Neural crest cell (in vitro differentiated cells): ENCODE measurements at places on chromosomes 16 and 17. TPM values are rescaled to one million over a fixed set of nuclear protein-coding genes. Genes with fewer than 3 reads are reported as not detected.

- DNase-seq, result no peak
- H3K4me3 ChIP-seq, result peak overlapping the region; percentile 7
- no peaks in the 10 kb centered on the region for H3K27me3 ChIP-seq
Observed at GRCh38 chr17:66542129-66542966, 239.9 kb downstream of the PRKCA start.

- H3K4me1 ChIP-seq, result no peaks in the 10 kb centered on the region
- DNase-seq, result peak; percentile 70
- no peak overlapping the region for H3K27ac ChIP-seq
- no peak overlapping the region for H3K4me3 ChIP-seq
Observed at GRCh38 chr16:71367241-71367976, 8.9 kb downstream of the CALB2 start.

- no peaks in the 10 kb centered on the region for H3K36me3 ChIP-seq
- no peak for DNase-seq
- H3K27me3 ChIP-seq, result no peaks in the 10 kb centered on the region
- H3K4me1 ChIP-seq, result peaks cover 34% of the 10 kb centered on the region
- H3K27ac ChIP-seq, result no peak overlapping the region
Observed at GRCh38 chr17:81996232-81996756, 18.9 kb downstream of the ASPSCR1 start.

GRCh38 chr17:70078549-70078948, 3.5 kb downstream of the KCNJ16 start:
- no peaks in the 10 kb centered on the region for H3K27me3 ChIP-seq
- H3K4me1 ChIP-seq, result peaks cover 5% of the 10 kb centered on the region
- no peak overlapping the region for H3K4me3 ChIP-seq
- H3K36me3 ChIP-seq, result no peaks in the 10 kb centered on the region
- no peak for DNase-seq
- H3K27ac ChIP-seq, result no peak overlapping the region

DNA sequence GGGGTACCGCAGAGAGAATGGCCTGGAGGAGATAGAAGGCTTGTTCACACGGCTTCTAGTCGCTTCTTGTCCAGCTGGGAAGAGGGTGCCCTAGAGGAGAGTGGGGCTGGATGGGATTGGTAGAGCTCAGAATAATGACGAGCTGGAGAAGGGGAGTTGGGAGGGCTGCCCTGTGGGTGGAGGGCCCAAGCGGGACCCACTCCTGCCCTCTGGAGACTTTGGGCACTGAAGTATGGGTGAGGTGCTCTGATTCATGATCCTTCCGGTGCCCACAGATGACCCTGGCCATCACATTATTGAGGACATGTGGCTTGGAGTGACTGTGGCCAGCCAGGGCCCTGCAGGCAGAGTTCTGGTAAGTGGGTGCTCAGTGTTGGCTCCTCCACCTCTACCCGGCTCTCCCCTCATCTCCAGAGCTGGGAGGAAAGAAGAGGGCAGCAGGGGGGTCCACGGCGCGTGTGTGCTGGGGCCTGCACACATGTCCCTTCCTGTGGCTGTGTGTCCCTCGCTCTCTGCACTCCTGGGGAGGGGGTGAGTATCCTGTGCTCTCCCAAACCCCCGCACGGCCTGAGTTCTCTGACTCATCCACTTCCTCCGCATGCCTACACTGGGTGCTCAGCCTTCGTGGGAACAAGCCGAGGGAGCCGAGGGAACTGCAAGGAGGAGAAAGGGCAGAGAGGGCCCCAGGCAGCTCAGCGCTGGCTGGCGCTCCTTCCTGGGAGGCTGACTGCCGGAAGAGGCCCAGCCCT, 8.5 kb downstream of the ITGA3 start:
- no peak overlapping the region for H3K4me3 ChIP-seq
- H3K4me1 ChIP-seq, result peaks cover 18% of the 10 kb centered on the region
- no peaks in the 10 kb centered on the region for H3K27me3 ChIP-seq
- H3K27ac ChIP-seq, result peak overlapping the region; percentile 96

GRCh38 chr16:19131825-19132218, 18.1 kb downstream of the ITPRIPL2 start:
- H3K4me3 ChIP-seq, result no peak overlapping the region
- H3K27ac ChIP-seq, result peak overlapping the region; percentile 90
- DNase-seq, result no peak
- H3K27me3 ChIP-seq, result no peaks in the 10 kb centered on the region
- H3K36me3 ChIP-seq, result peaks cover 5% of the 10 kb centered on the region

GRCh38 chr17:62760059-62760944, 47.8 kb downstream of the MARCHF10 start:
- peaks cover 4% of the 10 kb centered on the region for H3K4me1 ChIP-seq
- H3K27ac ChIP-seq, result no peak overlapping the region
- H3K36me3 ChIP-seq, result no peaks in the 10 kb centered on the region
- no peak for DNase-seq
- no peaks in the 10 kb centered on the region for H3K27me3 ChIP-seq

DNA sequence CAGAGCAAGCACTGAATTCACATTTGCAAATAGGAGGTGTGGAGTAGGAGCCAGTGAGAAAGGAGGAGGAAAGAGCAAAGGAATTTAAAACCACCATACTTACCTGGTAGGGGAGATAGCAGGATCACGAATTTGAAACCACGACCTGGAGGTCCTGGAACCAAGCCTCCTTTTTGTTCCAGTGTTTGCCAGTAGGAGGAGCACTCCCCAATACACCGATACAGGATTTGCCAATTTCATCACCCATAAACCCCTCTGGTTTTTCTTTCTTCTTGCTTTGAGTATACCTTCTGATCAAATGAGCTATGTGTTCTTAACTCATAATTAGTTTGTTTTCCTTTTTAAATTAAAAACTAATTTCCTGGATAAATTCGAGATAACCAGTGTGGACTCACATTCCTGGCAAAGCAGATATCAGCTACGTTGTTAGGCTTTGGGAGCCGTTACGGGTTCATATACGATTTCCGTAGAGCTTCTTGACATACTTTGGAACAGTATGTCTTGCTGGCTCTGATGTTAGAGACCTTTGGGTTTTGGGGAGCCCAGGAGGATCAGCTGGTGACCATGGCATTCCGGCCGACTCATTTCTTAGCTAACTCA, 22.7 kb downstream of the BCO1 start:
- DNase-seq, result no peak
- no peaks in the 10 kb centered on the region for H3K36me3 ChIP-seq
- no peaks in the 10 kb centered on the region for H3K27me3 ChIP-seq
- no peak overlapping the region for H3K4me3 ChIP-seq
- peak overlapping the region; percentile 67 for H3K27ac ChIP-seq

DNA sequence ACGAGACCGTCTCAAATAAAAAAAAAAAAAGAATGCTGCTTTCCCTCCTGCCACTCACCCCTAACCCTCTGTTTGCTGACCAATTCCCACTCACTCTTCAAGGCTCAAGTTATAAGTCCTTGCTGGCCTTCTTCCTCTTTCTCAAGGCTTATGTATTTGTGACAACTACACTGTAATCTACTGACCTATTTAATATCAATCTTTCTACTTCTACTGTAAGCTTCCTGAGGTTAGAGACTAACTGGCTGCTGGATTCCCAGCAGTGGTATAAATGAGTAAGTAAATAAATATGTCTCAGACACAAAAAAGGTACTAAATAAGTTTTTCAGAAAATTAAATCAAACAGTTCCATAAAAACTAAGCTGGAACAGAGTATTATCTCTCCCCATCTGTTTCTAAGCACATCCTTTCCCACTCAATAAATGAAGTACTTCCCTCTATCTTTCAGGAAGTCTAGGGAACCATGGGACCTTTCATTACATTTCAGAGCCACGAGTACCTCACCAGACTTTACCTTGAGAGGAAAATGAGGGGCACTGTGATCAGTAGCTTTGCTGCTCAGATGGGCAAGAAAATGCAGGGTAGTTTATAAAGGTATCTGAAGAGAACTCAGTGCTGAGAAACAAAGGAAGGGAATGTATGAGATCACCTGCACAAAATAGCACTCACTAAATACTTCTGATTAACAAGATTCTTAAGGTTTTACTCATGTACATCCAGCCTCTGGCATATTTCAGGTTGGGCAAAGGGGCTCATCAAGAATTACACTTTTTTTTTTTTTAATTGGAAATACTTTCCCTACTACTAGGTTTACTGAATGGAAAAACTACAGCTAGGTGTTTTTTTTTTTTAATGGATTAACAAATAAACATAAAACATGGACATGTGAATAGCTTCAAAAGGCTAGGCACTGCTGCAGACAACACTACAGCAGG, 10.8 kb downstream of the SSH2 start:
- H3K4me1 ChIP-seq, result peaks cover 20% of the 10 kb centered on the region
- H3K27ac ChIP-seq, result no peak overlapping the region
- H3K36me3 ChIP-seq, result no peaks in the 10 kb centered on the region
- no peaks in the 10 kb centered on the region for H3K27me3 ChIP-seq

The WDR45B gene
- total RNA-seq, result 57.1 and 64.6 TPM in 2 replicates

The IFT20 gene
- 14.0 and 15.9 TPM in 2 replicates for total RNA-seq

The ASIC2 gene
- 0.12 TPM in 1 of 2 replicates, not detected in the other for total RNA-seq

The CTNS gene
- total RNA-seq, result 17.4 and 18.6 TPM in 2 replicates
